ENCODE measurements at places on chromosomes 3 and 15.

GRCh38 chr15:84631706-84632272, 22.3 kb downstream of the WDR73 start:
- DNase-seq, result no peak

- no peak for DNase-seq
Measured at GRCh38 chr3:35708394-35709271, 69.3 kb downstream of the ARPP21 start.

GRCh38 chr3:132432639-132433038, 15.3 kb downstream of the DNAJC13 start:
- peak; percentile 6 for DNase-seq

- DNase-seq, result no peak
Measured at GRCh38 chr15:101431301-101431700, 58.2 kb downstream of the PCSK6 start.

DNA sequence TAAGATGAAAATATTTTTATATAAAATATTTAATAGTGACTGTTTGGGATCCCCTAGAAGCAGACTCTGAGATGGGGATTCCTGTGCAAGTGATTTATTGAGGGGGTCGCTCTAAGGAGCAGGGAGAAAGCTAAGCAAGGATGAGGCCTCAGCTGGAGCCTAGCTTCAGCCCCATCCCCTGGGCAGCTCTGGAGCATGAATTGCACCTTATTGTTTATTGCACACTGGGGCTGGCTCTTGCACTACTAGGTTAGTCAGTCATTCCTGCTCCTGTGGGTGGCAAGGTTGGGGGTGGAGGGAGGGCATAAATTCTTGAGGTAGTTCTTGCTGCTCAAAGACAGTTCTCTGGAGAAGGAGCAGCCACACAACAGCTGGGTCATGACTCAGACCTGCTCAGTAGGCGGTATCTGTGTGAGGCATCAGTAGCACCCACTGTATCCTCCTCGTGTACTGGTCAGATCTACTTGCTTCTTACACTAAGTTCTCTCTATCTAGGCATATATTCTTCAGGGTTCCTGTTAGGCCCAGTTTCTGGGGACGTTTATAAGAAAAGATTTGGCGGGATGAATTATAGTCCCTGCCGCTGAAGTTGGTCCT, 27.2 kb upstream of the TNFSF10 start:
- DNase-seq, result peak; percentile 86

GRCh38 chr15:27850981-27851857, 247.9 kb downstream of the OCA2 start:
- DNase-seq, result no peak

Data from stimulated activated CD4-positive, alpha-beta T cell treated with anti-CD3 and anti-CD28 coated beads, Interleukin-4, amount 100 ng/mL, for 24 hours (primary cell).